ENCODE measurements at places on chromosomes 16 and 17.

GRCh38 chr17:21077281-21077680 lies 34.5 kb upstream of the USP22 start:
- no peak for DNase-seq

- no peak for DNase-seq
Measured at GRCh38 chr17:76150712-76151622, 9.9 kb upstream of the FOXJ1 start.

DNA sequence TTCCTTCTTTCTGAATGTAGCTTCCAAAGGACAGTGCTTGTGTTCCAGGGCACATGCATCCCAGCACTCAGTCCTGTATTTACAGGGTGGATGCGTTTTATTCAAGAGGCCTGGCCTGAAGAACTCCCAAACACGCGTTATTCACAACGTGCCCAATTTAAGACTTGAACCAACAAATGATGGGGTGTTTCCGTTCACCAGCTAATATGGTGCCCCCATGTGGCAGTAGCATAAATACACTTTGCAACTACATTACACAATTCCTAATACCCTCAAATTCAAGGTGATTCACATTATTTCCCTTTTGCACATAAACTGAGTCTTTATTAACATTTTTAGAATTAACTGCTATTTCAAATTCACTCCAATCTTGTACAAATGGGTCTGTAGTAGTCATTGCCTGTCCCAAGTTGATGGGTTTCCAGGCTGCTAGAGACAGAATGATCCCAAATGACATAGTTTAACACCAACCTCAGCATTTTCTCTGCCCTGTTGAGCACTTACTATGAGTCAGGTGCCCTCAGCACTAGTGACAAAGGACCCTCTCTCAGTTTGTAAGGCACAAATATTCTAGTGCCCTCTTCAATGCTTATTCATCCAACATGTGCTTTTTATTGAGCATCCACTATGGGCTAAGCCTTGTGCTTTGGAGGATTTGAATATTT lies 26.9 kb downstream of the HSD17B2 start:
- no peak for DNase-seq

GRCh38 chr17:8109661-8110455 lies 8.5 kb downstream of the ALOXE3 start:
- DNase-seq: peak; percentile 67

DNA sequence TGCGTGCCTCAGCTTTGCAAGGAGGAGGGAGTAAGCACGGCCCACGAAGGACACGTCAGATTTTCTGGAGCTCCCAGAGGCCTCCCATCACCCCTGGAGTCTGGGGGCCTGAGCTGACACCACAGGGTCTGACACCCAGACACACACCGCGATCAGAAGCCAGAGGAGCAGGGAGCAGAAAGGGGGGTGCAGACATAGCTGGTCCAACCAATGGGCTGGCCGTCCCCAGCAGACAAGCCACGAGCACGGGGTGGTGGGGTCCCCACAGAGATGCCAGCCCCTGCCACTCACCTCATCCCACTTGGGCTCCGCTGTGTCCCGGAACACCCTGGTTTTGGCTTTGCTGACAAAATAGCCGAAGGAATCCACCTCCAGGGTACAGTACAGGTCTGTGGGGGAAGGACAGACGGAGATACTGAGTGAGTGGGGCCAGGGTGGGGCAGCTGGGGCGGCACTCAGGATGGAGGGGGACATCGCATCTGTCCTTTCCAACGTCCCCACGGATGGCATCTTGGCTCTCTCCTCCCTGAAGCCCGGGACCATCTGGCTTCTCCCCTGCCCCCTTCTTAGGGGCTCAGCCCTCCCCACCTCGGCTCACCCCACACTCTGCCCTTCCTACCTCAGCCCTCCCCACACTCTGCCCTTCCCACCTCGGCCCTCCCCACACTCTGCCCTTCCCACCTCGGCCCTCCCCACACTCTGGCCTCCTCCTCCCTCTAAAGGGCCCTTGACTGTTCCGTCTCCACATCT lies 53.5 kb downstream of the TIMM22 start:
- peak; percentile 23 for DNase-seq

- no peak for DNase-seq
Measured at GRCh38 chr17:5915337-5915736, 154.8 kb upstream of the WSCD1 start.

DNA sequence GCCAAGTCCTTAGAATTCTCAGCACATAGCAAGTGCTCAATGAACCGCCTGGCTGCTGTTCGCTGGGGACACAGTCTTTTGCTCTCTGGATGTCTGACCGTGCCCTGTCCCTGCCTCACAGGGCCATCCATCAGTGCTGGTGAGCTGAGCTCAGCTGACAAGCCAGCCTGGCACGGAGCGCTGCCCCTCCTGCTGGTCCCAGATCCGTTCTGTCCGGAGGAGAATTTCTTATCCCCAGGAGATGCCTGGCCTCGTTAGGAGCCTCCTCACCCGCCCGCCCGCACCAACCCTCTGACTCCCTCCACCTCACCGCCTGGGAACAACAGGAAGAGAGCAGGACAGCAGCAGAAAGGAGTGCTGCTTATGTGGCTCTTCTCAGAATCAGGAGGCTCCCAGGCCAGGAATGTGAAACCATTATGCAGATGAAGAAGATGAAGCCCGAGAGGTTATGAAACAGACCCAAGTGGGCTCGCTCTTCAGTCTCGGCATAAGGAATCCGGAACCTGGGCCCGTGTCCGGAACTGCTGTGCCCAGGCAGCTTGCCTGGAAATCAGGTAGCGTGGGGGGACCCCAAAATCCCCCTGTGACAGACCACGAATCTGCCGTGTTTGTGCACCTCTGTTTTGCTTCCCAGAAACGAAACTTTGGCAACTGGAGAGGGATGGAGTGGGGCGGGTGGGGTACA lies 28.8 kb upstream of the RMI2 start:
- DNase-seq: no peak

DNA sequence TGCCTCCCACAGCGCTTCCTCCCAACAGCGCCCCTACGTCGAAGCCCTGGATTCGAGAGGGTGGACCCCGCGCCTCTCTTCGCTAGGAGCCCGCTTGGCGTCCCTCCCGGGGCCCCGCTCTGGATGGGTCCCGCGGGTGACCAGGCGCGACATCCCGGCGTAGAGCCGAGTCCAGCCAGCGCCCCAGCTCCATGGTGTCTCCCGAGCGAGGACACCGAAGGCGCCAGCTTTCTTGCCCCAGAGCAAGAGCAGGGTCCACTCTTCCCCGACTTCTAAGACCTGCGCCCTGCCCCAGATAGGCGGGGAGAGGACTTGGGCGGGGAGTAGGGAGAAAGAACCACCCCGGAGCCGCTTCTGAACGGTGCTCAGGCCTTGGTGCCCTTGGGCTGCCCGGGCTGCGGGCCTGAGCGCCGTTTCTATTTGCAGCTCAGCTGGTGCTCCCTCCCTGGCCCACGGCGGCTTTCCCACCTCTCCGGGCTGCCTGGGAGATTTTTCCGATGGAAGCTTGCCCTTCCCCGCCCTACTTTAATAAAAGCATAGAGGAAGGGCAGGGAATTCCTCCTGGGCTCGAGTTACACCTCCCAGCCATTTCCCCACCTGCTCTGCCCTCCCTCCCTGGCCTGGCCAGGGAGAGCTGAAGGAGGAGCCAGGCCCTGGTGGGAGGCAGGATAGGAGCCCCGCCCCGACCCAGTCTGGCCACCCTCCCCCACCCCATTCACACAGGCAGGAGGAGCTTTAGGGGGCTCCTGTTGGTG lies 1.8 kb downstream of the MMP15 start:
- peak; percentile 61 for DNase-seq

DNA sequence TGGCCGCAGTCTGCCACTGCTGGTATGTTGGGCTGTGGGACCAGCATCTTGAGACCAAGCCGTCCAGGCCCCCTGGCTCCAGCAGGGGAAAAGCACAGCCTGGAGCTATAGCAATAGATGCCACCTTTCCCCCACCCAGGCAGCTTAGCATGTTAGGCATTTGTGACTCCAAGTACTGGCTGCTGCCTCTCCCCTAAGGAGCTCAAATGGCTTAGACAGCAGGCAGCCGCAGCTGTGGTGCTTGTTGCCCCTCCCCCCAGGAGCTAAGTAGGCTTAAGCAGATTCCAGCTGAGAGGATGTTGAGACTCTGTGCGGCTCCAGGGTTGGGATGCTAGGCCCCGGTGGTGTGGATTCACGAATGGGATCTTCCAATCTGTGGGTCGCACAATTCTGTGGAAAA lies 88.8 kb upstream of the ANKFN1 start:
- DNase-seq: peak; percentile 91

GRCh38 chr17:77248216-77249114 lies 107.7 kb downstream of the SEC14L1 start:
- peak; percentile 19 for DNase-seq

DNA sequence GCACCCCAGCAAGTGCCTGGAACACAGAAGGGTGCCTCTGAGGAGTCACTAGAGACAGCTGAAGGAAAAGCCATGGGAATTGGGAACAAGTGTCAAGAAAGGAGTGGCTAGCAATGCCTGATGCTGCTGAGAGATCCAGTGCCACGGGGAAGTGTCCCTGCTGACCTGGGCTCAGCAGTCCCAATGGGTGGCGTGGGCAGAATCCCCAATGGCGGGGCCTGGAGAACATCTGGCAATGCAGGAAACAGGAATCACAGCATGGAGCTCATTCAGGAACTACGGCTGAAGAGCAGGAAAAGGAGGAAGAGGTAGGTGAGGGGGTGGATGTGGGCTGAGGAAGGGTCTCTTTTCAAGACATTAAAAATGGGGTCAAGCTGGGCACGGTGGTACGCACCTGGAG lies 30.1 kb downstream of the UBE2O start:
- DNase-seq: no peak

DNA sequence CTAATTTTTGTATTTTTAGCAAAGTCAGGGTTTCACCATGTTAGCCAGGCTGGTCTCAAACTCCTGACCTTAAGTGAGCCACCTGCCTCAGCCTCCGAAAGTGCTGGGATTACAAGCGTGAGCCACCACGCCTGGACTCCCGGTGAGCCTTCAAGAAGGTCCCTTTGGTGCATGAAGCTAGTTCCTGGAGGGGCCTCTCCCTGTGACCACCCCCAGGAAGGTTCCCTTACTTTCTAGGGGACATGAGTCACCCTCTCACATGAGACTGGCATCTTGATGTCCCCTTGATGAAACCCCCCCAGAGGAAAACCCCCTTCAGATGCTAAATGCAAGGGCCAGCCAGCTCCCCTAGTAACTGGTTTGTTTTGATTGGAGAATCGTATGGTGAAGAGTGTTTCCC lies 12.8 kb downstream of the CARHSP1 start:
- no peak for DNase-seq

GRCh38 chr16:8924214-8924613 lies 39.5 kb downstream of the USP7 start:
- no peak for DNase-seq

Data from NCI-H2171 treated with DMSO at 0.1 percent for 48 hours (cell line).